ENCODE measurements at places on chromosomes 7 and 10.

- no peak for DNase-seq
These were observed 701 bp upstream of the CUL1 start for GRCh38 chr7:148698007-148698396.

DNA sequence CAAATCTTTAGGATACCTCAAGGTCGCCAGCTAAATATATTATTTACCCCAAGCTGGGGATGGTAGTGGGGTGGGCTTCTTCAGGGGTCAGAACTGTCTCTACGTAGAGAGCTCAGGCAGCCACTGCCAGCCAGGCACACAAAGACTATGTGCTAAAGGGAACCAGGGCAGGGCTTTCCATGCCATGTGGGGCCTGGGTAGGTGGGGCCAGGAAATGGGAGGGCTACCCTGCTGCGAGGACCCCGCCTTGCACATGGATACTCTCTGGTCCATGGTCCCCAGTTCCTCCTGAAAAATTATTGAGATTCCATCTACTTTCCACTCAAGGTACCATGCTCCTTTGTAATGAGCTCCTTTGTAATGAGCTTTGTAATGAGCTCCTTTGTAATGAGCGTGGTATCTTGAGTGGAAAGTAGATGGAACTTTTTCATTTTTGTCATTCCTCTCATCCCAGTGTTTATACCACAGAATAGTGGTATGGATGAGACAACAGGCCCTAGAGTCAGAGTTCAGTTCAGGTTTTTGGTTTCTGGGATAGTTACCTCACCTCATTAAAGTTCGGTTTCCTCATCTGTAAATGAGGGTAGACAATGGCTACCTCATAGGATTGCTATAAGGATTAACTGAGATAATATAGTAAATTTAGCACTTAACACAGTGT is 5.8 kb downstream of the SYNPO2L start:
- DNase-seq: no peak

GRCh38 chr7:77453531-77453930 is 37.4 kb upstream of the GSAP start:
- no peak for DNase-seq

DNA sequence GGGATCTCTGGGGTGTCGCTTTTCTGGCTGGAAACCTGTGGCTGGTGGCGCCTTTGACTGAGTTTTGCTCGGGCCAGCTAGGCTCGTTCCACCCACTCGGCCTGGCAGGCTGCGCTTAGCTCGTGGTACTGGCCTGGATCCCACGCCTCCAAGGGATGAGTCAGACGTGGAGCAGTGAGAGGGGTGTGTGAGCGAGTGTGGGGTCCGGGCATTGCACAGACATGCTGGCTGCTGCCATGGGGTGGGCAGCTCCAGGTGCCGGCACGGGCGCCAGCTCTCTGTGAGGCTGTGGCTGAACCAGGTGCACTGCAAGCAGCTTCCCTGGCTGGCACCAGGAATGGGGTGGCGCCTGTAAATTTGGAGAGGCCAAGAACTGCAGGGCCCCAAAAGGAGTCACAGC is 63.1 kb upstream of the CACNA2D1 start:
- DNase-seq: peak; percentile 26

GRCh38 chr7:102889851-102890250 is 22.9 kb upstream of the LRRC17 start:
- no peak for DNase-seq

DNA sequence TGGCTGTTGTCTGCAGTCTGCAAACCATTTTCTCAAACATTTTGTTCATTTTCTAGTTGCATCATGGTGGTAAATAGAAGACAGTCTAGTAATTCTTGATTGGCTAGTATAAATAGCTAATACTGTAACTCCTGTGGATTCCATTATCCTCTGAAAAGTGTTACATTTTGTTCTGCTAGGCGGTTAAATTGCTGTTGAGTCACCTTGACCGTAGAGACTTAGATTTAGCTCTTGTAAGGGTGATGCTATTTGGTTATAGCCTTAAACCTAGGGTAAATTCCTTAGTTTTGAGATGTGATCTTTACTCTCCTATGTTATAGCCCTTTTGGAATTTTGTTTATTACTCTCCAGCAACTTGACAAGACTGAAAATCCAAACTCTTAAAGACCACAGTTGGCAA is 58.8 kb downstream of the SHOC2 start:
- no peak for DNase-seq

- peak; percentile 34 for DNase-seq
These were observed 107.3 kb downstream of the SMURF1 start for GRCh38 chr7:99036546-99037111.

DNA sequence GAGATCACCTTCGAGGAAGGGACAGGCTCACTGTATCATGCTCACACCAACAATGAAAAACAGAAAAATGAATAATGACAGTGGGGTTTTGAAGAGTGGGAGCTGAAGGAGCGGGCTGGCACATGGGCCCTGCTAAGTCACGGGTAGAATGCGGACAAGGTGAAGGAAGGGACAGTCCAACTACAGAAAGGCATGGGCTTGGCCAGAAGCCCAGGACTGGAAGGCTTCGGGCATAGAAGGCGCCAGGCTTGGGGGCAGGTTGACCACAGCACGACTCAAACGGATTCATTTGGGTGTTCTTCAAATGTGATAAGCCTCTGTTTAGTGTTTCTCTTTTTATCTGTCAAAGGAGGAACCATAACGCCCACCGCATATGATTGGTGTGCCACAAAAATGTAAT is 509.5 kb downstream of the CCSER2 start:
- DNase-seq: no peak

DNA sequence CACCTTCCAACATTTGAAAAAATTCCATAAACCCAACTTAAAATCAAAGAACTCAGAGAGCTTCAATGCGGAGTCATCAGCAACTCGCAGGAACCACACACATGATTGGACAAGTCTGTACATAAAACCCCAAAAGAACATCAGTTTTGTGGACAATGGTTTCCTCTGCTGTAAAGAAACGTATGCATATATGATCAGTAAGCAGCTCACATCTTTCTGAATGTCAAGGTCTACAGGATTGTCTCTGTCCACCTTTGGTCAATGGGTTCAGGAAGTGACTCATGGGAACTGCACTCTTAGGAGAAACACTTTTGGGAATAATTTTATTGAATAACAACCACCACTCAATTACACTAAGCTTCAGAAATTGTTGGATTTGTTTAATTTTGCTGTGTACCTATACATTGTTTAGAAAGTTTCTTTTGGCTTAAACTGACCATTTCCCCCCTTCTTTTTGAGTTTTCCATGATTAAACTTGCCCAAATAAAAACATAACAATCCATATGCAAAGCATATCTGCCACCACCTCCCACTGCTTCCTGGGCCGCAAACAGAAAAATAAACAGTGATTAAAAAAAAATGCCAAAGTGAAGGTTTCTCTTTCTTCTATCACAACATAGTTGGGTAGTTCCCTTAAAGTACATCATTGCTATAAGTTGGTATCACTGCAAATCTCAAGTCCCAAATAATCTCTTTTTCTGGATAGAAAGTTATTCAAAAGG is 27.3 kb upstream of the AFAP1L2 start:
- DNase-seq: no peak

GRCh38 chr10:94383530-94383929 is 18.8 kb upstream of the TBC1D12 start:
- peak; percentile 8 for DNase-seq

- no peak for DNase-seq
These were observed 56.0 kb downstream of the CSGALNACT2 start for GRCh38 chr10:43194266-43194665.

- no peak for DNase-seq
These were observed 40.4 kb downstream of the WIPI2 start for GRCh38 chr7:5230265-5231067.

DNA sequence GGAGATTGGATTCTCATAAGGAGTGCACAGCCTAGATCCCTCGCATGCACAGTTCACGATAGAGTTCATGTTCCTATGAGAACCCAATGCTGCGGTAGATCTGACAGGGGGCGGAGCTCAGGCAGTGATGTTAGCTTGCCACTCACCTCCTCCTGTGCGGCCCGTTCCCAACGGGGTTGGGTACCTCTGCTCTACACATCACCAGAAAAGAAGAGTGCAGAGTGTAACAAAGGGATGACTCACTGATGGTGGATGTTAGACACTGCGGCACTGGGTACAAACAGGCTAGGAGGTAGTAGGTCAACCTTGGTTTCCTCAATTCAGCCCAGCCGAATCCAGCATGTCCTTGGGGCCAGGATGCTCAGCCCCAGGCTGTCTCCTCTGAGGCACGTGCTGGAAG is 66.8 kb upstream of the CHST15 start:
- DNase-seq: no peak

DNA sequence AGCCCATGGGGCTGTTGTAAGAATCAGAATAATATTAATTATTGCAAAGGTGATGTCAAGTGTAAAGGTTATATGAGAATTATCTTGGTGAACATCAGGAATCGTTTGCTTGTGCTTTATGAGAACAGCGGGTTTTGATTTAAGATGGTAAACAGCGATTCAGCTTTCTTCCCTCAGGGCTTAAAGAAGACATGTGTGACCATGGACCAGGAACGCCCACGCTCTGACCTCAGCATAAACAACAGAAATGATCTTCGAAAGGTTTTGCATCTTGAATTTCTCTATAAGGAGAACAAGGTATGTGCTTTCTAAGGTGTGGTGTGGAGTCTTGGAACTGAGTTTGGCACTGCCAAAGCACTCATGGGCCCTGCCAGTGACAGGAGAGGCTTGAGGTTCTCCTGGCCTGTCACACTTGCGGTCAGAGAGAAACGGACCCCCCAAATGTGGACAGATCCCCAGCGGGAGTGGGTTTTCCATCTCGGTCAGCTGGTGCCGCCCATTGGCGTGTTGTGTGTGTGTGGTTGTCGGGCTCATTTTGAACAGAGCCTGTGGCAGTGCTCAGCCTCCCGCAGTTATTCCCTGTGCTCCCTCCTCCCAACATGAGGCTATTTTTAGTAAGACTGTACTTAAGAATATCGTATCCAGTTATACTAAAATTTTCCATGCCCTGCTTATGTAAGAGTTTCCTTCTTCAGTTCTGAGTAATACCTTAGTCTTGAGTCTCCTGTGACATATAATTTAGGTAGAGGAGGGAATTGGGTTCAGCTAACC is 7.2 kb downstream of the MINDY4 start:
- DNase-seq: no peak

DNA sequence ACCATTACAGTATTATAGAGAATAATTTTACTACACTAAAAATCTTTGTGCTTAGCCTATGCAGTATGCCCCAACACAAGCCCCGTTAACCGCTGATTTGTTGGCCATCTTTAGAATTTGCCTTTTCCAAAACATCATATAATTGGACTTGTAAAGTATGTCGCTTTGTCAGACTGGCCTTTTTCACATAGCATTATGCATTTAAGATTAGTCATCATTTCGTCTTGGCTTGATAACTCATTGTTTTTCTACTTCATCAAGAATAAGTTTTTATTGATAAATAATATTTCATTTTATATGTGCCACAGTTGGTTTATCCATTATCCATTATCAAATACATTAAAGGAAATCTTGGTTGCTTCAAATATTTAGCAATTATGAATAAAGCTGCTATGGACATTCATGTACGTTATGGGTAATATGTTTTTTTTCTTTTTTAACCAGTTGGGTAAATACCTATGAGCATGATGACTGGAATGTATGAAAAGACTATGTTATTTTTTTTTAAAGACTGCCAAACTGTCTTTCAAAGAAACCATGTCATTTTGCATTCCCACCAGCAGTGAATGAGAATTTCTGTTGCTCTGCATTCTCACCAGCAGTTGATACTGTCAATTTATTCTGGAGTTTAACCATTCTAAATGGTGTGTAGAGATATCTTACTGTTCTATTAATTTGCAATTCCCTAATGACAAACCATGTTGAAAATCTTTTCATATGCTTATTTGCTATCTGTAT is 273.1 kb upstream of the KCND2 start:
- no peak for DNase-seq

- DNase-seq: no peak
These were observed 170.4 kb downstream of the SUGCT start for GRCh38 chr7:40305229-40305628.

- DNase-seq: no peak
These were observed 116.9 kb downstream of the EVX1 start for GRCh38 chr7:27359181-27360125.

GRCh38 chr10:91022390-91022789 is 101.5 kb upstream of the ANKRD1 start:
- no peak for DNase-seq

DNA sequence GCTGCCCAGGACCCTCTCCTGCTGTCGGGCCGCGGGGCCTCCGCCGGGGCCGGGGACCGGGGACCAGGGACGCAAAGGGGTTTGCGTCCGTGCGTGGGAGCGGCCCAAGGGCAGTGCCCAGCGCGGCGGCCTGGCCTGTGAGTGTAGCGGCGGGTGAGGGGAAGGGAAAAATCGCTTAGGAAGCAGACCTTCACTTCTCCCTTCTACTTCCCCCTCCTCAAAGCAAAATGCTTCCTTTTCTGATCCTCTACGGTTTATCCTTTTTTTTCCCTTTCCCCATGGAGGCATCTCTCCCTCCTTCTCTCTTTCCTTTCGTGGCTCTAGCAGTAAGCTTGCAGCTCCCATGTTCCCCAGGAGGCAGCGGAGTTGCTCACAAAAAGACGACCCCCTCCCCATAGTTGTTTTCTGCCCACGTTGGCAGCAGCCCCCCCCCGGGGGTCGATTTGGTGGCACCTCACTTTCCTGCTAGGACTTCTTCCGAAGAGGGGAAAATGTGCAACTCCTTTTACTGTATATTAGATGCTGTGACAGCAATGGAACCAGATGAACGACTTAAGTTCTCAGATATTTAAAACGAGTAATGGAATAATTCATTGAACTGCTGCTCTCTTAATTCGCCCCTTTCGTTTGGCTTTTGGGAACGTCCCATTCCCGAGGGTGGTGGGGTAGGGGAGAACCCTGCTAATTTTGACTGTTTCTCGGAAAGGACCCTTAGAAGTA is 724 bp downstream of the CAPZA2 start:
- peak; percentile 49 for DNase-seq

All from hepatocyte (in vitro differentiated cells).